ENCODE measurements at places on chromosomes 11 and 22.

- no peak for DNase-seq
Observed at GRCh38 chr22:43133401-43133800, 9.8 kb downstream of the MCAT start.

DNA sequence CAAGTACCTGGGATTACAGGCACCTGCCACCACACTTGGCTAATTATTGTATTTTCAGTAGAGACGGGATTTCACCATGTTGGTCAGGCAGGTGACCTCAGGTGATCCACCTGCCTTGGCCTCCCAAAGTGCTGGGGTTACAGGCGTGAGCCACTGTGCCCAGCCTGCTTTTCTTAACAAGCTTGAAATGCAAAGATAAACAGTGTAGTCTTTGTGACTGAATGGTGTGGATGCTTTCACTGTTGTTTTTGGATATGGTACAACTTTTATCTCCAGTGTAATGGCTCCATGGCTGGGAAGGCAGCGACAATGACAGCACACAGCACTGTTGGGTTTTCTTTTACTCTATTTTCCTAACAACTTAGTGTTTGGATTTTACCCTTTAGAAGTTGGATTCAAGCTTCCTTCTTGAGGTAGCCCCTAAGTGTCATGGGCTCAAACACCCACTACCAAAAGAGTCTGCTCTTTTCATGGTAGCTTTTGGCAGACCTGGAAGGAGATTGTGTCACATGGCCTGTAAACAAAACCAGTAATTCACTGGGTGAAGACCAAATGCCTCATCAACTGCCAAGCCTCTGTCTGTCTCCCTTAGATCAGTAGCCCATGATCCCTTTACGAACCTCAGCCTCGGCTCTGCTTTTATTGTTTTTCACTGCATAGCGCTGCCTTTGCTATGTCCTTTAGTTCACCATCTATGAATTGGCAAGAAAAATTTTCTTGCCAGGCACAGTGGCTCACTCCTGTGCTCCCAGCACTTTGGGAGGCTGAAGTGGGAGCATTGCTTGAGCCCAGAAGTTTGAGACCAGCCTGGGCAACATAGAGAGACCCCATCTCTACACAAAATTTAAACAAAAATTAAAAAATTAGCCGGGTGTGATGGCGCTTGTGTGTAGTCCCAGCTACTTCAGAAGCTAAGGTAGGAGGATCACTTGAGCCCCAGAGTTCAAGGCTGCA, 6.4 kb downstream of the VPS51 start:
- no peak for DNase-seq

GRCh38 chr11:64609436-64610047, 18.5 kb downstream of the SLC22A12 start:
- no peak for DNase-seq

DNA sequence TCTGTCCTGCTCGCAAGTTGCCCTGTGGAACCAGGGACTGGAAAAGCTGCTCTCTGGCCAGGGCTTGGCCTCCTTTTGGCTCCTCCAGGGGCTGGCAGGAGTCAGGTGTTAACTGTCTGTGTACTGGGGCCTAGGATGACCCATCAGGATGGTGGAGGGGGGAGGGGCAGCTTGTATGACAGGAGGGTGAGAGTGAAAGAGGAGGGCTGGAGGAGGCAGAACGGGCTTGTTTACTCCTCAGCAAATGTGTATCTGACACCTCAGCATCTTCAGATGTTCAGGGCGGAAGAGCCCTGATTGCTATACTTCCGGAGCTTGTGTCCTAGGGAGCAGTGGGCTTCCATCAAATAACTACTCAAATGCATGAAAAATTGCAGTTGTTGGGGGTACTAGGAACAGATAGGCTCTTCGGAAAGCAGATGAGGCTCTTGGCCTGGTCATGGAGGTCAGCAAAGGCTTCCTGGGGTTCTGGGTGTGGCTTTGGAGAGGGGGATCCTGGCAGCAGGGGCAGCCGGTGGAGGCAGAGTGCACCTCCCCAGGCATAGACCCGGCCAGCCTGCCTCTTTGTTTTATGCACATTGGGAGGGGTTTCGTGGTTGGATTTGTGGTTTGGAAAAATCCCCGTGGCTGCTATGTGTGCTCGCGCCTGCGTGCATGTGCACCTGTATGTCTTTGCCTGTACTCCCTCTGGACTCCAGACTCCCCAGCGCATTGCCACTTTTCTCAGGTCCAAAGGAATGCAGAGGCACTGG, 31.2 kb downstream of the CD82 start:
- DNase-seq = peak; percentile 55

DNA sequence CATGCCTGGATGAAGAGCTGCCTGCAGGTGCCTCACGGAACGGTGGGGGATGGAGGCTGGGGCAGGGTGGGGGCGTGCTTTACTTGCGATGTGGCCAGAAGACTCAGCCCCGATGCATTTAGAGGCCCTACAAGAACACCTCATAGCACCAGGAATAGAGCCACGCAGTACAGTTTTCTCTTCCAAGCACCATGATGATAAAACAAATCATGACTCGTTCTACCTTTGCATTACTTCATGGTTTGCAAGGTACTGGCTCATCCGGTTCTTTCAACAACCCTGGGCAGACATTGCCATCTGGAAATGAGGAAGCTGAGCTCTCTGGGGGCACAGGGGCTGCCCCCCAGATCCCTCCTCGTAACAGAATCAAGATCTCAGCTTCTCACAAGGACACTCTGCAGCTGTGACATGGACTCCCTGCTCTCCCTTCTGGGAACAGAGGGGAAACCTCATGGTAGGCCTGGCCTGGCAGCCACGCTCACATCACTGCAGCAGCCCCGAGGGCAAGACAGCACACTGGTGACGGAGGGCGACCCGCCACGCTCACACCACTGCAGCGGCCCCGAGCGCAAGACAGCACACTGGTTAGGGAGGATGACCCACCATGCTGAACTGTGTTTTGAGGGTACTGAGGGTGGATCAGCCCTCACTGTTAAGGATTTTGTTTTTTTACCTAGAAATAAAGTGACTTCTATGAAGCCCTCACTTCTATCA, 46.9 kb downstream of the PHF21B start:
- DNase-seq = no peak

GRCh38 chr11:46808799-46809431, 37.2 kb downstream of the CKAP5 start:
- DNase-seq = no peak

- DNase-seq = no peak
Observed at GRCh38 chr11:708511-708910, 2.5 kb downstream of the EPS8L2 start.

Data from T-cell (primary cell).